ENCODE measurements at places on chromosomes 2 and 18. TPM values are rescaled to one million over a fixed set of nuclear protein-coding genes. Genes with fewer than 3 reads are reported as not detected.

AQP12A gene
- total RNA-seq = not detected

DNA sequence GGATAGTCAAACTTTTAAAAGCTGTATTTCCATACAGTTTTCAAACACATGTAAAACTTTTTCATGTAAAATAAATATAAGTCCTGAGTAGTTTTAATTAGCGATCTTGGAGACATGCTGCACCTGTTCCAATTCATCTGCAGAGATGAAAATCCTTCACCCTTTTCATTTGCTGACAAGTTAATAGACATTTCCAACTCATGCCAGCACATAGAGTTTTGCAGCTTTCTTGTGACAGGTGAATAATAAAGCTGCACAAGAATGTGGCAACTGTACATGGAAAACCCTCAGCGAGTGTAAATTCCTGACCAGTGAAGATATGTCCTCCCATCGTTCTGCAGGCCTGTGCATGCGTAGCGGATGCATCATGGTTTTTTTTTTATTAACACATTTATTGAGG is 771.4 kb downstream of the TDRD15 start:
- no peak for DNase-seq

DNA sequence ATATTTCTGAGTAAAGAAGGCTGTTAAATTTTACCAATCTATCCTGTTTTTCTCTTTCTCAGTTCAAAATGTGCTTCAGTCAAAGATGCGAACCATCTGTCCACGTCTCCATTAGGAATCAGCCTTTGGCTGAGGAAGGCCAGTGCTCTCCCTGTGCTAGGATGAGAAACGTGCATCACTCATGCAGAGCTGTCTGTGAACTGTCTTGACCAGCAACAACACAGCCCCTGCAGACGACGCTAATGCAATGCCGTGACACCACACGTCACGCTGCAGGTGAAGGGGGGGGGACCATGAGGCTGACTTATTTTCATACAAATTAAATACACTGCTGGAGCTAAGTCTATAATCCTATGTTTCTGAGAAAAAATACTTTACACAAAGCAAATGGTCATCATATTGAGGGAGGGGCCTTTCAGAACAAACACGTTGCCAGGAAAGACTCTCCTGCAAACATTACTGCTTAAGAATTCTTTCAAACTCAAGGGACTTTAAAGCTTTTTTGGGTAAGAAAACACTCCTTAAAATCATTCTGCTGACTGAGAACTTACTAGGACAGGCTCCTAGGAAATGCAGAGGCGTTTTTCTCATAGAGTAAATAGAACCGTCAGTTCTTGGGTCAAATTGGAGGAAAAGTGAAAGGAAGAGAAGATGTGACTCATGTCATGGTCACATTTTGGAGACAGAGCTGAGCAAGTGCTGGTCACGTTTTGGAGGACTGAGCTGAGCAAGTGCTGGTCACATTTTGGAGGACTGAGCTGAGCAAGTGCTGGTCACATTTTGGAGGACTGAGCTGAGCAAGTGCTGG is 97.0 kb downstream of the MBP start:
- no peak for DNase-seq

GRCh38 chr2:20021405-20022009 is 9.0 kb upstream of the MATN3 start:
- DNase-seq = no peak

Measured in glutamatergic neuron (in vitro differentiated cells).